Stimulated activated CD8-positive, alpha-beta memory T cell treated with anti-CD3 and anti-CD28 coated beads, Interleukin-12 subunit alpha, Interleukin-12 subunit beta, amount 100 ng/mL, for 1 hour (primary cell): ENCODE measurements at places on chromosomes 2 and 18.

GRCh38 chr2:160321006-160321405 is 120.9 kb upstream of the ITGB6 start:
- no peak for DNase-seq

DNA sequence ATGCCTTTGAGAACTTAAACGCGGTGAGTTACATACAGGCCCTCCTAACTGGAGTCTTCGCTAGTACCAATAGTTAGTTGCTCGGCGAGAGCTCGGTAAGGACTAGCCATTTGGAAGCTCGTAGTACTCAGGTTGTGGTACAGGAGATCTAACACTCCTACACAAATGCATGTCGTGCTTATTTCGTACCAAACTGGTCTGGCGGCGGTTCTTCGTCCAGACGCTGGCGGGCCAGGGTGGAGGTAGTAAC is 346 bp upstream of the VRK2 start:
- no peak for DNase-seq

GRCh38 chr18:52190195-52190594 is 149.8 kb upstream of the DCC start:
- no peak for DNase-seq

- no peak for DNase-seq
These were observed 97.9 kb upstream of the SERTAD2 start for GRCh38 chr2:64751286-64752260.

DNA sequence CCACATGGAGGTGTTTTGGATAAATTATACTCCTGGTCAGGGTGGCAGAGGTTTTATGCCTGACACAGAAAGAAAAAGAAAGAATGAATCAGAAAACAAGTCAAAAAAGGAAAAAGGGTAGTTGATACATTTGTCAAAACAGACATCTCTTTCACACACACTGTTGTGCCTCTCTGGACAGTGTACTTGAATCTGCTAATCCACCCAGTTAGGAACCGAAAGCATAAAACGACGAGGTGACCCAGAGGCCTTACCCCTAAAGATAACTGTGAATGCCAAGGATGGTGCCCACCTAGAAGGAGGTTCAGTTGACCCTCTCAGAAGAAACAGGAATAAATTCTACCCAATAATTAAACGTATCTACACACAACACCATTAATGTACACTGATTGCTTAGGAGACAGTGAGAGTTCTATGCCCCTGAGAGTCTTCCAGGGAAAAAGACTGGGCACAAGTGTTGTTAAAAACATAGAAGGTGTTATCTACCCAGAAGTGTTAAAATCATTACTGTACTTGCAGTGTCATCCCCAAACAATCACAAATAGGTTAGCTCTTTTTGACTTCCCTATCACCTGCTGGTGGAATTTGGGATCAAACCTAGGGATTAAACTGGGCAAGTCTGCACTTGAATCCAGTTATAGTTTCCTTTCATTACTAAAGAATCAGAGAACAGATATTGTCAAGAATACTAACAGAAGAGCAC is 123.2 kb upstream of the DNAJC10 start:
- DNase-seq, result no peak

GRCh38 chr2:18153741-18154140 is 275.3 kb downstream of the KCNS3 start:
- no peak for DNase-seq

DNA sequence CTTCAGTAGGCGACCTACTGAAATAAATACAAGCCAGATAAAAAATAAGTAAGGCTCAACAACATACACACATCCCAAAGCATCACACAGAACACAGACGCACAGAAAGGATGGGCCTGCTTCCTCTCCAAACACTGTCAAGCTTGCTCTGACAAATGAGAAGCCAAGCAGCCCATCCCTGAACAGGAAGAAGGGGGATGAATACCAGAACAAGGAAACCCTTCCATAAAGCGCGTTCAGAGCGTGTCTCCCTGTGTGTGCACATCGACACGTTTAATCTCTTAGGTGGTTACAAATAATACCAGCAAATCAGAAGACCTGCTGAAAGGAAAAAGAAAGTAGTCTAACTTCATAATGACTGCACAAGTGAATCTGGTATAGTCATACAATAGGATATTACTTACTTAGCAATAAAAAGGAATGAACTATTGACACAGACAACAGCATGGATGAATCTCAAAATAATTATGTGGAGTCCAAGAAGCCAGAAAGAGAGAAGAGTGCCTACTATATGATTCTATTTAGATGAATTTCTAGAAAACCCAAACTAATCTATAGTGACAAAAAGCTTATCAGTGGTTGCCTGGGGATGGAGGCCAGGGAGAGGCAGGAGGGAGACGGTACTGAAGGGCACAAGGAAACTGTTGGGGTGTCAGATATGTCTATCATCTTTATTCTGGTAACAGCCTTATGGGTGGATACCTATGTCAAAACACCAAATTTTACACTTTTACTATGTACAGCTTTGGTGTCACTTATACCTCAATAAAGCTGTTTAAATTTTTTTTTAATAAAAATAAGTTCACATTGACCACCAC is 26.8 kb downstream of the MBOAT2 start:
- DNase-seq, result no peak

DNA sequence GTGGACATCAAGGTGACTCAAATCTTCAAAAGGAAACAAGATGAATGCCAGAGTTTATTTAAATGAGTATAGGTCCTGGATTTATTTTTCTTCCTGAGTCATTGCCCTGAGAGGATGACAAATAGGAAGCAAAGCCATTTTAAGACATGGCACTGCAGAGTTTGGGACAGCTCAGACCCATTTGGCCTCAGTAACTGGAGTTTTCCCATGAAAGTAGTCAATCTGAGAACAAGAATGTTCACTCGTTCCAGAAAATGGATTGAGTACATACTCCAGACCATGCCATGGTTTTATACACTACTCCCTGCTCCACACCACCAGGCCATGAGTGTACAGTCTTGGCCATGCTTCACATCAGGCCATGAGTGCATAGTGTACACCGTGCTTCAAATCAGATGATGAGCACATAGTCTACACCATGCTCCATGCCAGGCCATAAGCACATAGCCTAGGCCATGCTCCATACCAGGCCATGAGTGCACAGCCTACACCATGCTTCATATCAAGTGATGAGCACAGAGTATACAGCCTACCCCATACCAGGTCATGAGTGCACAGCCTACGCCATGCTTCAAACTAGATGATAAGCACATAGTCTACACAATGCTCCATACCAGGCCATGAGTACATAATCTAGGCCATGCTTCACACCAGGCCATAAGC is 202.4 kb downstream of the FBXO15 start:
- no peak for DNase-seq

DNA sequence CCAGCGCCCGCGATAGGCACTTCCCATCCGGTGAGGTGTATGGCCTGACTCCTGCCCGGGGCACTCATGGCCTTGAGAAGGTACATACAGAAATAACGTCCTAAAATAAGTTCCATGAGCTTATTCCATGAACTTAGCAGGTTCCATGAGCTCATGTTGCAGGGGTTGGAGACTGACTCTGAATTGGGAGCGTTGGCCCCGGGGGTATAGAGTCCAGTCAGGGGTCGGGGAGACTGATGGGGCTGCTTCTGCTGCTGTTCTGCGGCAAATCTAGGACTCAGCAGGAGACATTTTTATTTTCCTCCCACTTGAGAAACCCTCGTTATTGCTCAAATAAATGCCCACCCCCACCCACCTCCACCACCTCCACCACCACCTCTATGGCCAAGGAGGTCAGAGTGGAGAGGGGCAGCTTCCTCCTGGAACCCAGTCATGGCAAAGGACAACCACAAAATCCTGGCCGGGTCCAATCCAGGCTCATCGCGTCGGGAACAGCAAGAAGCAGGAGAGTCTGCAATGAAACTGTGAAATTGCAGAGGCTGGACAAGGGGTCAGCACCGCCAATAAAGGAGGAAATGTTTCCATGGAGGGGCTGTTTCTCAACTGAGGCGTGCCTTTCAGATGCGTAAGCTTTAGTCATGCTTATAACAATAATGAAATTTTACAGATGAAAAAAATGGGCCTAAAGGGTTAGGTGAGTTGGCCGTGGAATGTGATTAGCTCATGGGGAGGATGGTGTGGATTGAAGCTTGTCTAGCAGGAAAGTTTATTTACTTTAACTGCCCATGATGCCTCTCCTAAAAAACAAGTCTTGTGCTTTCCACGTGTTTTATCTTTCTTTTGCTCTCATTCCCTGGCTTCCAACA is 136.6 kb upstream of the ALKAL2 start:
- DNase-seq, result no peak

- DNase-seq, result no peak
These were observed 135.0 kb downstream of the SMAD2 start for GRCh38 chr18:47795434-47795814.

DNA sequence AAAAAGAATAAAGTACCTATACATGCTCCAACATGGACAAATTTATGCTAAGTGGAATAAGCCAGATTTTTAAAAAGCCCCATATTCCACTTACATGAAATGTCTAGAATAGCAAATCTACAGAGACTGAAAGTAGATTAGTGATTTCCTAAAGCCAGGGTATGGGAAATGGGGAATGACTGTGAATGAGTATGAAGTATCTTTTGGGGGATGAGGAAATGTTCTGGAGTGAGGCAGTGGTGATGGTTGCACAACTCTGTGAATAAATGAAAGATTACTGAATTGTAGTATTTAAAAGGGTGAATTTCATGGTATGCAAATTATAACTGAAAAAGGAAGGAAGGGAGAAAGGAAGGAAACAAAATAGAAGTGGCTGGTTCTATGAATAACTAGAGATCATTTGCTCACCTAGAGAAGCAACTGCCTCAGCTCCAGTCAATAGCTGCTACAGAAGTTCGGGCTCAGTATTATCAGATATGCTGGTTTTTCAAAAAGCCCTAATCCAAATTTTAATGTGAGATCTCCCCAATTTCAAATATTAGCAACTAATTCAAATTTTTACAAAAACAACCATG is 39.3 kb downstream of the MAP3K2 start:
- no peak for DNase-seq

DNA sequence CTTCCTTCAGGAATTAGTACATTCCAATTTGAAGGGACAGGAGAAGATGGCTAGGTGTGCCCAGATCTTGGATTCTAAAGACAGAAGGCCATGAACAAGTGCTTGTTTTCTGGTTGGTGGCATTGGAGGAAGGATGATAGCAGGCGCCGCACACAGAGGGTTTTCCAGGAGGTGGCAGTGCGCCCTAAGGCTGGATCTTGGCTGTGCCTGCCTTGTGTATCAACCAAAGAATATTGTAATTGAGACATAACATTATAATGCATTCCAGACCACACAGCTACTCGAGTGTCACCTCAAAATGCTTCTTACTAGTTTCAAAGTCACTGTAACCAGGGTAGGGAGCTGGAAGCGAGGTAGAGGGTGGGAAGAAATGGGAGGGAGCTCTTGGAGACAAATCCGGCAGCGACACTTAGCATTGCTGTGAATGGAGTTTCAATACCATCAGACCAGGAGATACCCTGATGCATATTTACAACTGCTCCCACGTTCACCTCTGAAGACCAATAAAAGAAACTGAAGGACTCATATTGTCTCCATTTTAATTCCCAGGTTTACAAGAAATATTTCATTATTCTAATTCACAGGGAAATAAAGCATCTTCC is 42.5 kb downstream of the CPO start:
- DNase-seq, result no peak

GRCh38 chr2:218180467-218181114 is 13.8 kb upstream of the CXCR1 start:
- no peak for DNase-seq

GRCh38 chr2:187614756-187615155 is 60.5 kb upstream of the TFPI start:
- no peak for DNase-seq

GRCh38 chr2:35864141-35864540 is 491.4 kb upstream of the CRIM1 start:
- no peak for DNase-seq

GRCh38 chr18:44807766-44808165 is 127.1 kb downstream of the SETBP1 start:
- DNase-seq, result no peak

- DNase-seq, result no peak
These were observed 119.9 kb downstream of the CCBE1 start for GRCh38 chr18:59577386-59577655.

DNA sequence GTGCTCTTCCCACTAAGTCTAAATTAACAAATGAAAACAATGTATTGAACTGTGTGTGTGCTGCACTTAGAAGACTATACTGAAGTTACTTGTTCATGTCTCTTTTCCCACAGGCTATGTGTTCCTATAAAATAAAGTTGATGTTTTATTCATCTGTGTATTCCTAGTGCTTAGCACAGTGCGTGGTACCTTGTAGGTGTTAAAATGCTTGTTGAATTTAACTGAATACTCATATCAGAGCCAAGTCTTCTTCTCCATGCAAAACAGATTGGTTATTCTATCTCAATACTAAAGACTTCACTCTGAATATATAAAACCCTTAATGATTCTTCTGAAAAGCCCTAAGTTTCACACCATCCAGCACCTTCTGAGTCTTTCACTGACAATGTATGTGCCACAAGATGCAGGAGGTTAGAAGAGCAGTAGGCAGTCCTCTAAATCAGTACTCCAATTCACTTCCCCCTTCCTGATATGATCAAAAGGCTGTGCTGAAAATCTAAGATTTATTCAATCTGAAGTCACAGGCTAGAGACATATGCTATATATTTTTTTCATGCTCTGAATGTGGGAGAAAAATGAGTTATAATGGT is 231.7 kb upstream of the CCDC150 start:
- no peak for DNase-seq

DNA sequence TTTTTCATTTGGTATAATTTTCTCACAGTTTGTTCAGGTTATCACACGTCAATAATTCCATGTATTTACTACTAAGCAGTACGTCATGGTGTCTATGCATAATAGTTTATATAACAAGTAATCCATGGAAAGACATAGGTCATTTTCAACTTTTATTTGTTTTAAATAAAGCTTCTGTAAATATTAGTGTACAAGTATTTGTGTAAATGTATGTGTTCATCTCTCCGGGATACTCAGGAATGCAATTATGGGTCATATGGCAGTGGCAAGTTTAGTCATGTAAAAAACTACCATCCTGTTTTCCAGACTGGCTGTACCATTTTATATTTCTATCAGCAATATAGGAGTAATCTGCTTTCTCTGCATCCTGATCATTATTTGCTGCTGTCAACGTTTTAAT is 231.1 kb upstream of the ZNF804A start:
- DNase-seq, result no peak

GRCh38 chr2:47842846-47843245 is 59.9 kb downstream of the MSH6 start:
- DNase-seq, result no peak

DNA sequence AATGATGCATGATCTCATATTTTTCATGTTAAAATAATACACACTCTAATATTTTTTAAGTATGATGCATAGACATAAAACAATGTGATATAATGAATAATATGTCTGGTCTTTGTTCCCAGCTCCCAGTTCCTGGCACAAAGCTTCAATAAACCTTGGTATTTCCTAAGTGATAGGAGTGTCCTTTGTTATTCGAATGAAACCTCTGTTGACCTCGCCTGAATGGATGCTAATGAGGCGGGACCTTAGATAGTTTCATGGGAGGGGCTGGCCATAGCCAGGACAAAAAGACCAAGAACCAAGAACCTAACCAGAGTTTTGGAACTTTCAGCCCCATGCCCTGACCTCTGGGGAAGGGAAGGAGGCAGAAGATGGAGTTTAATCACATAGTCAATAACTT is 257.7 kb upstream of the COPS8 start:
- no peak for DNase-seq
